ENCODE measurements at places on chromosomes 1 and 21. TPM values are rescaled to one million over a fixed set of nuclear protein-coding genes. Genes with fewer than 3 reads are reported as not detected.

ELF3 gene
- 288 TPM for total RNA-seq

RNU1-2 gene
- 11.7 TPM for total RNA-seq

FMN2 gene
- total RNA-seq, result 5.0 TPM

LY9 gene
- 0.06 TPM for total RNA-seq

ARPC5 gene
- total RNA-seq, result 201 TPM

SYTL1 gene
- total RNA-seq, result 0.77 TPM

TRAF3IP3 gene
- total RNA-seq, result not detected

ETV3L gene
- not detected for total RNA-seq

SELE gene
- not detected for total RNA-seq

PGBD5 gene
- 0.68 TPM for total RNA-seq

LAX1 gene
- total RNA-seq, result not detected

ANKRD65 gene
- 0.04 TPM for total RNA-seq

AADACL4 gene
- total RNA-seq, result not detected

MIXL1 gene
- total RNA-seq, result 0.05 TPM

ECM1 gene
- total RNA-seq, result 2.1 TPM

ASTN1 gene
- not detected for total RNA-seq

DIO1 gene
- total RNA-seq, result not detected

RGSL1 gene
- total RNA-seq, result not detected

AIRE gene
- not detected for total RNA-seq

KRTAP10-3 gene
- total RNA-seq, result not detected

B3GALT5 gene
- 0.24 TPM for total RNA-seq

ZNF683 gene
- total RNA-seq, result not detected

PRAMEF13 gene
- total RNA-seq, result not detected

CR1 gene
- not detected for total RNA-seq

PRAMEF12 gene
- total RNA-seq, result not detected

OR14K1 gene
- total RNA-seq, result not detected

HTR6 gene
- 0.15 TPM for total RNA-seq

SIM2 gene
- total RNA-seq, result 11.0 TPM

HUNK gene
- total RNA-seq, result 1.4 TPM

LDLRAD1 gene
- not detected for total RNA-seq

PROX1 gene
- 0.12 TPM for total RNA-seq

TNFSF18 gene
- total RNA-seq, result not detected

PCBP3 gene
- total RNA-seq, result 1.5 TPM

BCL2L15 gene
- 0.59 TPM for total RNA-seq

CDA gene
- 35.7 TPM for total RNA-seq

NBPF26 gene
- total RNA-seq, result 3.8 TPM

ATP5IF1 gene
- 166 TPM for total RNA-seq

HSF2BP gene
- 1.8 TPM for total RNA-seq

KIF21B gene
- 2.5 TPM for total RNA-seq

A3GALT2 gene
- total RNA-seq, result not detected

HEATR1 gene
- total RNA-seq, result 28.2 TPM

CFAP107 gene
- total RNA-seq, result not detected

Measured in A549 treated with CORT108297 at 1 μM for 4 hours (cell line).